ENCODE measurements at places on chromosomes 3 and 15.

- no peak for DNase-seq
Observed at GRCh38 chr3:161043336-161044035, 61.7 kb downstream of the B3GALNT1 start.

GRCh38 chr3:117665296-117665695 is 955.7 kb downstream of the TUSC7 start:
- DNase-seq: no peak

DNA sequence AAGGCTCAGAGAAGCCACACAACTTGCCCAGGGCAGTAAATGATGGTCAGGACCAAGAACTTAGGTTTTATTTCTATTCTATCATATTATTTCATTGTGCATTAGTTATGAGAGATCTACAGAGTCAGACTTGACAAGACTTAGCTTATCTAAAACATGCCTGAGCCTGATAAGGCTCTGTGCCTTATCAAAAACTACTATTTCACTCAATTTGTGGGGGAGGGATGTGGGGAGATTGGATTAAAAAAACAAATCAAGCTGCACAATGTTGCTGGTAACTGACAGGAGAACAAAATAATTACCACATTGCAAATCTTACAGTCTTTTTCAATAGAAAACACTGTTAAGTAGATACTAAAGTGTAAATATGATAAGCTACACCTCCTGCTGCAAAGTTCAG is 16.0 kb downstream of the HACD2 start:
- no peak for DNase-seq

DNA sequence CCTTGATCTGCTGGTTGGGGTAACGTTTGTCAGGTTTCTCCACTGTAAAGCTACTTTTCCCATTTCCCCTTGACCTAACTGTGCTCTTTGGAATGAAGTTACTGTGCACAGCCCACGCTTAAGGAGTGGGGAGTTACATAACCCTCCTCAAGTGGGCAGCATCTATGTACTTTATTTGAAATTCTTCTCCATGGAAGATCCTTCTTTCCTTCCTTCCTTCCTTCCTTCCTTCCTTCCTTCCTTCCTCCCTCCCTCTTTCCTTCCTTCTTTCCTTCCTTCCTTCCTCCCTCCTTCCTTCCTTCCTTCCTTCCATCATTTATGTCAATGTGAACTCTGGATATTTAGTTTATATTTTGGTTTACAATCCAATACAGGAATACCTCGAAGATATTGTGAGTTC is 77.1 kb upstream of the TRA2B start:
- no peak for DNase-seq

GRCh38 chr3:38270606-38271005 is 5.0 kb downstream of the SLC22A13 start:
- no peak for DNase-seq

- DNase-seq: no peak
Observed at GRCh38 chr3:13063225-13063624, 10.0 kb downstream of the IQSEC1 start.

DNA sequence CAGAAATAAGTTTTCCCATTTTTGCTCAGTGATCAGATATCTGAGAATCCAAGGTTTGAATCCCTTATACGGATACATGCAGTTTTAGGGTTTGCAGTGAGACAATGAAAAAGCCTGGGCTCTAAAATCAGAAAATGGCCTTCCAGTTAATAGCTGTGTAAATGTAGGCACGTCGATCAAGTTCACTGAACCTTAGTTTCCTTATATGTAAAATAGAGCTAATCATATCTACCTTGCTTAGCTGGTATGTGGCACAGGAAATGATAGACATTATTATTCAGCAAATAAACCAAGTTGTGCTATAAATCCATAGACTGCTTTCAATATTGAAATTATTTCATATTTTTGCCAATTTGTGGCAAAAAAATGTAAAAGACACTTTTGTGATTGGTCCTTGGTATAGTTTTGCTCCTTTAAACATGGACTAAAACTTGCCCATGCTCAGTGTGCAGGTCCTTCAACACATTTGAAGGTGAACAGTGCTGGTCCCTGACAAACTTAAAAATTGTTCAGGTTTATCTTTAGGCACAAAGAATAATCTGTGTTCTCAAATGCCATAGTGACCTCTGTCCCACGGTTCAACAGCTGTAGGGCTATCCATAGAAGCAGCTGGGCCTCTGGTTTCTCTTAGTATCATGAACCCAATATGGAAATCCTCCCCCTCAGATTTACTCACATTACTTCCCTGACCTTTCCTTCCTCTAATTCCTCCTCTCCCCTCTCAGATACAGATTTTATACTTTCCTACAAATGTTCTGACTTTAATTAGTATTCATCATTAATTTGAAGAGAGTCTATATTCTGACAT is 51.0 kb downstream of the CCDC54 start:
- no peak for DNase-seq

DNA sequence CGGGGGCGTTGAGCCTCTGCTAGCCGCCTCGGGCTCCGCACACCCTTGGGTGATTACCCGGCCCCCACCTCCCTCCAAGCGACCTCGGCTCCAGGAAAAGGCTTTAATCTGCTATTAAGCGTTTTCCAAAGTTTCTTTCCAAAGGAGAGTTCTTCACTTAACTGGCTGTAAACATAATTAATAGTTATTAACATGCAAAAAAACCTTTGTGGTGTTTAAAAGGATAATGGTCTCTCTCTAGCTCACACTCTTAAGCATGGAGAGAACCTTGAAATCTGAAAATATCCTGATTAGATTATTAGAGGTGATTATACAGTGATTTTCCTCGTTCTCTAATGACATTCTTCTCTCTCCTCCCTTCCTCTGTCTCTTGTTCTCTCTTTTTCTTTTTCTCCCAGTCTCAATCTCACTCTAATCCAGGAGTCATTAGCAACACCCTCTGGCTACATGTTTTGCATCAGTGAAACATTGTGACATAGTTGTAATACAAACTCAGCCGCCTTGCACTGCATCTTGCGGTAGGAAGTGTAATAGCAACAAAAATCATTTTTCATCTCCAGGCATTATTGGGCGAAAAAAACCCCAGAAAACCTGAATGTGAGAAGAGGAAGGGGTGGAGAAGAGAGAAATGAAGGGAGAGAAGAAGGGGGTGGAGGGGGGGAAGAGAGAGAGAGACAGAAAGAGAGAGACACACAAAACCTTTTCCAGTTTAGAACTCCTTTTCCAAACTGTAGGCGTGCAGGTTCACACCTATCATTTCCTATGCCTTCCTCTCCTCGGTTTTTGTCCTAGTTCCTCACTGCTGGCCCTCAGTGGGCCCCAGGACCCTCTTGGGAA is 24.4 kb downstream of the NR2F2 start:
- no peak for DNase-seq

GRCh38 chr3:153130312-153130977 is 31.6 kb upstream of the RAP2B start:
- no peak for DNase-seq

DNA sequence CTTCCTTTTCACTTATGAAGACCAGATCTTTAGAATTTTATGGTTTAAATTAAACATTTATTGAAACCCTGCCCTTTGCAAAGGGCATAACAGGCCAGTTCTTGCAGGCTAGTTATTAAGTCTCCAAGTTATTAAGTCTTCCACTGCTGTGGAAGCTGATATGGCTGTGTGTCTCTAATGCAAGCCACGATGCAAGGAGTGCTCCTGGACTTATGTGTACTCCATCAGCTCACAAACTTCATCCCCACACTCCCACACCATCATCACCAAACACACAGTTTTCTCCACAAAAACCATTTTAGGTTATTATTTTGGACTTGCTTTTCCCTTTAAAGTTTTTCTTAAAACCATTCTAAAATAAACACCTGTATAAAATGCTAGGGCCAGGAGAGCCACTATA is 62.4 kb downstream of the ZIC4 start:
- DNase-seq: no peak

DNA sequence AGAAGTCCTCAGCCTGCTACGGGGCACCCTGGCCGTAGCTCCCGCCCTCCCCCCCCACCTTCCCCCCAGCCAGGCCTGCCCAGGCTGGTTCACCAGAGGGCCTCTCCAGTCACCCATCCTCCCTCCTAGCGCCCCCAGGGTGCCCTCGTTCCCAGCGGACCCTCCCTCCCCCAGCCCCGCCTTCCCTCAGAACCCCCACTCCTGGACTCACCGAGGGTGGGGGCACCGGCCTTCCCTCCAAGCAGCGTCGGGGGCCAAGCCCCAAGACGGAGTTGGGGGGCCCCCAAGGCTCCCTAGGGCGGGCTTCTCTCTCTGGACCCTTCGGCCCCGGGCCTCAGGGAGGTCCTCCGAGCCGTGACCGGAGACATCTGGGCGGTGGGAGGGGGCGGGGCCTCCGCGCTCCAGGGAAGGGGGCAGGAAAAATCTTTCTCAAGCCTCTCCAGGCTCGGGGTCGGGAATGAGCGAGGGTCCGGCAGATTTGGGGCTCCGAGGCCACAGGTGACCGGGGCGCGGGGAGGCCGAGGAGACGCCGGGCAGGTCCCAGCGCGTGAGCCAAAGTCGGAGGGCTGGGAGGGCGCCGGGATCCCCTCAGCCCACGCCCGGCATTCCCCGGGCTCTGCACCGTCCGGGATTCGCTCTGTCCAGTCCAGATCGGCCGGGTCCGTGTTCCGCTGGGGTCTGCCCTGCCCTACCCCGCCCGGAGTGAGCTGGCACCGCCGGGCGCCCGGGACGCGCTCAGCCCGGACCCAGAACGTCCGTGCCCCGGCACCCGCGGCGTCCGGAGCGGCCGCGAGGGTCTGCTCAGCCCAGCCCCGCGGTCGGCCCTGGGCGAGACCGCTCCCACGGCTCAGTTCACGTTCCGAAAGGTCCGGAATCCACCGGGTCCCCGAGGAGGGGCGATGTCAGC is 999 bp downstream of the INSYN1 start:
- no peak for DNase-seq

GRCh38 chr15:73319460-73320245 is 49.1 kb downstream of the HCN4 start:
- DNase-seq: no peak

DNA sequence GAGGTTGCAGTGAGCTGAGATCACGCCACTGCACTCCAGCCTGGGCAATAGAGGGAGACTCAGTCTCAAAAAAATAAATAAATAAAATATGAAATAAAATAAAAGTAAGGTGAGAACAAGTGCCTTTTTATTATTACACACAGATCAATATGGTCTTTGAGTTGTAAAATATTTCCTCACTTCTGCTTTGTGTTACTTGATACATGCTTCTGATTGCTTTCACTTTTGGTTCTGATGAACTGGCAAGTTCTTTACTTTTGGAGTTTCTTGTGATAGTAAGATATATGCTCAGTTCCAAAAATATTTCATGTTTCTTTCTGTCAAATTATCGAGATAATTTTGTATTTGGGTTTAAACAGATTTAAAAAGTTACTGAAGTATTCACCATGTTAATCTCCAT is 16.6 kb upstream of the GYG1 start:
- DNase-seq: no peak

- DNase-seq: no peak
Observed at GRCh38 chr3:177832880-177833279, 635.6 kb upstream of the TBL1XR1 start.

DNA sequence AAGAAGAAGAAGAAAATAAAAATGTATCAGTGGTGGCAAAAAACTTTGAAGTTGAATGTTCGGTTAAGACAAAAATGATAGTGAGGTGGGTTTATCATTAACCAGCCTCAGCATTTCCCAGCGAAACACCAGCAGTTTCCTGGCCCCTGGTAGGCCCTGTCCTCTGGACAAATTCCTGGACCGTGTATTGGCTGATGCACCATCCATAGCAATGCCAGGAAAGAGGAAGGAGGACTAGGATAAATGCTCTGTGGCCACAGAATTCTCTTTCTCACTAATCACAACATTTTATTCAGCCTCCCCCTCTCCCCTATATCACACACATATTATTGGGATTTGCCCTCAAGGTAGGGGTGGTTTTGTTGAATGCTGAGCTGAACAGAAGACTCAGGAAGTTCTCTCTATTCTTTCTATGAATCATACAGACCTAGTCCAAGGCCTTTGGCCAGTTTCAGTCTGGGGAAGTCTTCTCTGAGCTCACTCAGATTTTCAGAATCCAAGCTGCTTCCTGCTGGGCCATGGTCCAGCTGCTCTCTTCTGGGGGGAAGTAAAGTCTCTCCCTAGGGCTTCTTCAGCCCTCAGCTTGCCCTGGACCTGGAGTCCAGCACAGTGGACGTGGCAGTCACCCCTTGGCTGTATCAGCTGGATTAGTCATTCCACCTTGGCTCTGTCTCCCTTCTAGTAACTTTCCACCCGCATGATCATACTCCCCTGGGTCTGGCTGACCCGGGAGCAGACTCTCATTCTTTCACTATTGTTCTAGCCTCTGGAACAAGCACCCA is 27.6 kb downstream of the SLC28A1 start:
- DNase-seq: peak; percentile 83

GRCh38 chr3:100463002-100463401 is 29.4 kb upstream of the TMEM45A start:
- DNase-seq: peak; percentile 50

- peak; percentile 9 for DNase-seq
Observed at GRCh38 chr3:10546181-10546624, 40.8 kb upstream of the ATP2B2 start.

GRCh38 chr15:85789496-85789875 is 5.2 kb downstream of the KLHL25 start:
- no peak for DNase-seq

DNA sequence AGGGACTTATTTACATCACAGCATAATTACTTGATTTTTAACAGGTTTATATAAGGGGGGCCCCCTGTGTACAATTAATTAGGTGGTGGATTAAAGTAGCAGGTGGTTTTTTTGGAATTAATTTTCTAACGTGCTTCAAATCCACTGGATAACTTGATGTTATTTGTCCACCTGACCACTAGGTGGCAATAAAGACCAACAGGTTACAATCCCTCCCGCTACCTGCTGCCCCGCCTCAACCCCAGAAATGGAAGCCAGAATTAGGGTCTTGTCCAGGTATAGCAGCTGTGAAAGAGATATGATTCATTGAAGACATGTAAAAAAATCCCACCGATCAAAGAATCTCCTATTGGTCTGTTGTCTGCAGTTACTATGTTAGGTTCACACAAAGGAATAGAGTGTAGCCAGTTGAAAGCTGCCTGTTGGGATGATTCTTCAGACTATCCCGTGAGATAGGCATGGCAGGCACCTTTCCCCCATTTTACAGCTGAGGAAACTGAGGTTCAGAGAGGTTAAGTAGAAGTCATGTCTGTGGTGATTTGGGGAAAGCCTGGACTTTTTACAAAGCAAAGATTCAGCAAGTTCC is 44.0 kb downstream of the MFSD1 start:
- no peak for DNase-seq

DNA sequence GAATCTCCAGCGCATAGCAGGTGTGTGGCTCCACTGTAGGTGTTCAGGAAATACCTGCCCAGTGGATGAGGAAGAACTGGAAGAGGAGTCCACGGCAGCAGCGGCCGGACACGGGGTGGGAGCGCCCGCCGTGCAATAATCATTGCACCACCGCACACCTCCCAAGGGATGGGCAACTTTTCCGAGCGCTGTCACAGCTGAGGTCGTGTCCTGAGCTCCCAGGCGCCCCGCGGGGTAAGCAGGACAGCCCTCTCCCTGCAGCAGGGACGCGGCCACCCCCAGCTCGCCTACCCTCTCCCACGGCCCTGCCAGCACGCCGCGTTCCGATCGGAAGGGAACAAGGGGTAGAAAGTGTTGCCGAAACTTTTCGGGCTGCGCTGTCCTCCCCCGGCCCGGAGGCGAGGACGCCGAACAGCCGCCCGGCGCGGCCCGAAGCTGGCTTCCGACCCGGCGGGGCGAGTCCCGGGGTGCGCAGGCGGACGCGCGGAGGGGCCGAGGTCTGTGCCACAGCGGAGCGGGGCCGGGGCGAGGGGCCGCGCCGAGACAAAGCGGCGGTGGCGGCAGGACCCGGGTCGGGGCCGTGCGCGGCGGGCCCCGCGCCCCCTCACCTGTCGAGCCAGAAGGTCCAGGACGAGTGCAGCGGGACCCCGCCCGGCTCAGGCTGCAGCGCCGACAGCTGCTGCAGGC is 475 bp downstream of the EIF4E3 start:
- DNase-seq: peak; percentile 51

GRCh38 chr3:45035441-45036301 is 9.6 kb downstream of the CLEC3B start:
- peak; percentile 67 for DNase-seq
